ENCODE measurements at places on chromosomes 5 and 9.

DNA sequence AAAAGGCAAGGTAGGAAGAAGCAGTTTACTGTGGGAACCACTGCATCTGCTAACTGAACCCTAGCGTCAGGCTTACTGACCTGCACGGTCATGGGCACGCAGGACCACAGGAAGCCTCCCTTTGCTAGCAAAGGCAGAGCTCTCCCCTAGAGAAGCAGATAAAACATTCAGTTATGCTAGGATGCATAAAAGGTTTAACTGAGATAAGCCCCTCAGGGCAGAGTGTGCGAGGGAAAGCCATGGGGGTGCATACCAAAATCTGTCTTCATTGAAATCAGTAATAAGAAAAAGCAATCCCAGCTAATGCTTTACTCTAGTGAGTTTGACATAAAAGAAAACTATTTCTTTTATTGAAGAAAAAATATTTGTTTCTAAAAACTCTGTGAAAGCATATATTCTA, 2403.7 kb upstream of the C9orf72 start:
- no peak for DNase-seq

DNA sequence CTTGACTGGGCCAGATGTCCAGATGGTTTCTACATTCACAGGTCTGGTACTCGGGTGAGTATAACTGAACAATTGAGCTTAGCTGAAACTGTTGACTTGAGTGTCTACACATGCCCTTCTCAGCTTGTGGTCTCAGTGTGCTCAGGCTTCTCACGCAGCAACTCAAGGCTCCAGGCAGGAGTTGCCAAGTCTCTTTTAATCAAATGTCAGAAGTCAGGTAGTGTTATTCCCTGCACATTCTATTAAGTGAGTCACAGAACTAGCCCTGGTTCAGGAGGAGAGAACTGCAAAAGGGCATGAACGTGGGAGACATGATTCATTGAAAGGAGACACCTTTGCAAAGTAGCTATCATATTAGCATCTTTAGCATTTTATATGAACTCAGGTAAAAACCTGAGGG, 199.3 kb upstream of the ACTBL2 start:
- no peak for DNase-seq

DNA sequence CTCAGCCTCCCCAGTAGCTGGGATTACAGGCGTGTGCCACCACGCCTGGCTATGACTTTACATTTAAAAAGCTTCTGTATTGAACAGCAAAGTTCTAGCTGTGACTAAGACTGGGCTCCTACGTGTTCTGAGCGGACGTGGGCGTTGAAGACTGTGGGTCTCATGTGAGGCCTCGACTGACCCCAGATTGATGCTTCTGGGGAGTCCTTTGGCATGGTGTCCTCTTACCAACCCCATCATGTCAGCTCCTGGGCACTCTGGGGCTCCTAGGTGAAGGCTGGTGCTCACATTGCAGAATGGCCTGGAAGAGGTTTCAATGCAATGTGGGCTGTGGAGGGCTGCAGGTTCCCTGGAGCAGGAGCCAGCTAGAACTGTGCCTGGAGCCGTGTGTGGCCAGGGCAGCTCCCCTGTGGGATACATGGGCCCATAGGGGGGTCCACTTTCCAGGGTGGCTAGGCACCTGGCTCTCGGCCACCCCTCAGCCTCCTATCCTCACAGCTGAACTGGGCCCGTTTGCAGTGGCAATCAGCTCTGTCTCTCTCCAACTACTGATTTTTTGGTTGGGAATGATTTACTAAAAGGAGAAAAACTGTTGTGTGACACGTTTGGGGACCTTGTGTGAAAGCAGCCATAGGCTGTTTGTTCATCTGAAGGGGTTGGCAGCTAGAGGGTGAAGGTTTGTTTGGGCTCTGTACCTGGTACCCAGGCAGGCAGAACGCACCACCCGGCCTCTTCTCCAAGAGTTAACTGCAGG, 29.7 kb downstream of the SLC25A25 start:
- no peak for DNase-seq

GRCh38 chr9:114790521-114790920, 15.3 kb downstream of the TNFSF15 start:
- DNase-seq, result no peak

- no peak for DNase-seq
These were observed 397.6 kb upstream of the ACTBL2 start for GRCh38 chr5:57880216-57880615.

GRCh38 chr5:41122459-41122858, 51.3 kb upstream of the MROH2B start:
- no peak for DNase-seq

DNA sequence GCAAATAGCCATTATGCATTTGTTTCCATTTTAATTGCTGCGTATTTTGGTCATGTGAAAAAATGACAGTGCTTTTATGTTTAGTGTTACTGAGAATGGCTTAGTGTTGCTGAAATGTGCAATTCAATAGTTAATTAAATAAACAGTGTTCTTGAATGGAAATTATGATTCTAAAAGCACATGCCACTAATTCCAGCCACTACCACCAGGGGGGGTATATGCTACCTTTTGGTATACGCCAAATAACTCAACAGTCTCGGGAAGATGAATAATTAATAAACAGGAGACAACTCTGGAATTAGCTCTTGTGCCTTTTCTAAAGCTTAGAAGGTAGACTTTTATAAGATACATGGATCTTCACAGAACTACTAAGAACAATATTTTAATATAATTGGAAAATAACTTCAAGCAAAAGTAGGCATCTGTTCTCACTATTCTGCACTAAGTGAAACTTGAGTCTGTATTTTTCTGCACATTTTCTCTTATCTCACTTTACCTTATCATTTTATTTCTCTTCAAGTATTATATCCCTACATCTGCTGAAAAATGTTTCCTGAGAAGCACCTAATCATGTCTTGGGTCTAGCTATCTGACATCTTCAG, 83.5 kb upstream of the MINAR2 start:
- peak; percentile 55 for DNase-seq

DNA sequence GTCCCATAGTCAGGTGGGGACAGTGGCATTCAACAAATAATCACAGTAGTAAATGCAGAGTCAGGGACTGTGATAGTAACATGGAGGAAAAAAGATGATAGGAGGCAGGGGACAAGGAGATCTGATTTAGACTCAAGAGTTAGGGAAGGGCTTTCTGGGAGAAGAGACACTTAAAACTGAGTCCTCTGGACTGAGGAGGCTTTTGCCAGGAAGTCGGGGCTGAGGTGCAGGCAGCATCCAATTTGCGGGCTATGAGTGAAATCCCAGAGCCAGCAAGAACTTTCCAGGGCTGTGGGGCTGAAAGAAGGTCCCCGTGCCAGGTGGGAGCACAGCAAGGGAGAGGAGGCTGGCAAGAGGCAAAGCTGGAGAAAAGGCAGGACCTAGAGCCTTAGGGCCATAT, 124.1 kb downstream of the KIF4B start:
- DNase-seq, result no peak

- DNase-seq, result peak; percentile 89
These were observed 6.9 kb downstream of the FGD3 start for GRCh38 chr9:92954049-92954861.
